Activated naive CD8-positive, alpha-beta T cell treated with anti-CD3 and anti-CD28 coated beads, Interleukin-2, amount 10 ng/mL, durations not matched to agents 7 days and 5 days (primary cell): ENCODE measurements at places on chromosomes 11 and 22.
A peak's percentile ranks its signal among the peaks of the same experiment; 100 is the strongest.

DNA sequence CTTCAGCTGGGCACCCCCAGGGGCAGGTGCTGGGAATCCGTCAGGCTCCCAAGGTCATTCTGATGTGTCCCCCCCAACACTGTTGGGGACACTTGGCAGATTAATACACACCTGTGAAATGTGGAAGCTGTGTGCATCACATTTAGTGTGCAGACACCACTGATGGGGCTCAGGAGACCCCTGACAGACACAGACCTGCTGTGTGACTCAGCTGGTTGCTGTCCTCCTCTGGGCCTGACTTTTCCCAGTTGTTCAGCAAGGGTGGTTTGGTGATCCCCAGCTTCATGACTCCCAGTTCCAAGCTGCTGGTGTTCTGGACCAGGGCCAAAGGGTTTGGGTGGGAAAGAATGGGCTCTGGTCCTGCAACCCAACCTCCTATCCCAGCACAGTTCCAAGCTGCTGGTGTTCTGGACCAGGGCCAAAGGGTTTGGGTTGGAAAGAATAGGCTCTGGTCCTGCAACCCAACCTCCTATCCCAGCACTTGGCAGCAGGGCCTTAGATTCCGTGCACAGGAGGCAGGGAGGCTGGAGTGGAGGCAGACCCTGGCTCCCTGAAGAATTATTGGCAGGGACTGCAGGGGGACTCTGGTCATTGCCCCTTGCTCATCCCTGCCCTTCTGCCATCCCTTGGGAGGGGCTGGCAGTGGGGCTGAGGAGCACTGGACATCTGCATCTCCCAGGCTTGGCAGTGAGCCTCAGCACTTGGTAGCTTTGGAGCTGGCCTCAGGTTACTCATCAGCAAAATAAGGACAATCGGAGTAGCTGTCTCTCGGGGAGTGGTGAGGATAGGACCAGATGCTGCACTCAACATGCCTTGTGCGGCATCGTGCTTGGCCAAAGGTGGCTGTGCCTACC is 8.4 kb upstream of the OMP start:
- no peak for DNase-seq

- peak; percentile 81 for DNase-seq
Measured at GRCh38 chr11:123430721-123431497, 840 bp downstream of the GRAMD1B start.

DNA sequence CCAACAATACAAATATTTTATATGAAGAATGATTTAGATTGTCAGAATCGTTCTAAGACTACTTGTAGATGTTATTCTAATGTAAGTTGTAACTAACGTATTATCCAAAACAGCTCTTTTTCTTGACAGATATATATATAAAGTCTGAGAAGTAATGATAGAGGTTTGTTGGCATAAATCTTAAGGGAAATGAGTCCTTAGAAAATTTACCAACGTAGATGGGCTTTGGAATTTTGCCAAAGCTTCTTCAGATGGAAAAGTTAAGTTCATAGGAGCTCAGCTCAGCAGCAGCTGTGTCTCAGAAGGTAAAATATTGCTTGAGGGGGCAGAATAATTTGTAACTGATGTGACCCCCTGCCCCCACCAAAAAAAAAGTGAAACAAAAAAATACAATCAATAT is 66.7 kb downstream of the BID start:
- no peak for DNase-seq

- no peak for DNase-seq
Measured at GRCh38 chr11:65968600-65969482, 7.3 kb downstream of the SART1 start.

- no peak for DNase-seq
Measured at GRCh38 chr11:65260756-65261590, 789 bp upstream of the POLA2 start.

DNA sequence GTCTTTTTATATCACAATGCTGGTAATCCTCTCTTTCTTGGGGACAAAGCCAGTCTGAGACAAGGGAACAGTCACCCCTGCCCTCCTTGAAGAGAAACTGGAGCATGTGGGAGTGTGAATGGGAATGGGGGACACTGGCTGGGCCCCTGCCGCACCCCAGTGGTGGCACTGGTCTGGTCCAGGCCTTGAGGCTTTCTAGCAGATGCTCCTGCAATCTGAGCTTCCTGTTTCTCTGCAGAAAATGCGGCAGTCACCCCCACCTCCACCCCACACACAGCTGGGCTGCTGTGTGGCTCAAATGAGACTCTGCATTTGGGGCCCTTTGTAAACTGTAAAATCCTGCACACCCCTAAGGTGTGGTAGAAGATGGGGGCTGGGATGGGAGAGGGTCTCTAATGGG is 6.6 kb upstream of the MARK2 start:
- no peak for DNase-seq

DNA sequence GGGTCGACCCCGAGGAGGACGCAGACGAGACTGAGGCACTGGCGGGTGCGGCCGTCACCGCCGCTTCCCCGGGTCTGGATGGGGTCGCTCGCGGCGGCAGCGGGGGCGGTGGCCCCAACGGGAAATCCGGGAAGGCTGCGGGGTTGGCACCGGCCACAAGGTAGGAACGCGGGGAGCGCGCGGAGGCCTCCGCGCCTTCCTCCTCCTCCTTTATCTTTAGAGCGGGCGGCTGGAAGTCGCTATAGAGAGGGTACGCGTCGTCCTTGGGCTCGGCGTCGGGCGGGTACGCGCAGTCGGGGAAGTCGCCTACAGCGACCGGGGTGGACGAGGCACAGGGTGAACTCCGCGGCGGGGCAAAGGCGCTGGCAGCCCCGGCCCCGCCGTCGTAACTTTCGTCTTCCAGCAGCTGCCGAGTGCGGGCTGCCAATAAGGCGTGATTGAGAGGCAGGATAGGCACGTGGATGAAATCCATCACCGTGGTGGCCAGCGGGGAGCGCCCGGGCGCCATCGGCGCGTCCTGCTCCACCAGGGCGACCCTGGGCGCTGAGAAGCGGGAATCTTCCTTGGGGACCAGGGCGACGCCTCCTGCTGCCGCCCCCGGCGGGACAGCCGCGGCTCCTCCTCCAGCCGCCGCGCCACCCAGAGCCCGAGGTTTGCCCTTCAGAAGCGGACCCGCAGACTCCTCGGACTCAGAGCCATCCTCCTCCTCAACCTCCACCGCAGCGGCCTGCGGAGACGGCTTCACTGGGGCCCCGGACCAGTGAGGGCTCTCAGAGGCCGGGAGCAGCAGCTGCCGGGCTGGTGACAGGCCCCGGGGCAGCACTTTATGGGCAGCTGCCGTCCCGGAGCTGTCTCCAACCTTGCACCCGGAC is 1.7 kb downstream of the PGR start:
- DNase-seq = peak; percentile 29

DNA sequence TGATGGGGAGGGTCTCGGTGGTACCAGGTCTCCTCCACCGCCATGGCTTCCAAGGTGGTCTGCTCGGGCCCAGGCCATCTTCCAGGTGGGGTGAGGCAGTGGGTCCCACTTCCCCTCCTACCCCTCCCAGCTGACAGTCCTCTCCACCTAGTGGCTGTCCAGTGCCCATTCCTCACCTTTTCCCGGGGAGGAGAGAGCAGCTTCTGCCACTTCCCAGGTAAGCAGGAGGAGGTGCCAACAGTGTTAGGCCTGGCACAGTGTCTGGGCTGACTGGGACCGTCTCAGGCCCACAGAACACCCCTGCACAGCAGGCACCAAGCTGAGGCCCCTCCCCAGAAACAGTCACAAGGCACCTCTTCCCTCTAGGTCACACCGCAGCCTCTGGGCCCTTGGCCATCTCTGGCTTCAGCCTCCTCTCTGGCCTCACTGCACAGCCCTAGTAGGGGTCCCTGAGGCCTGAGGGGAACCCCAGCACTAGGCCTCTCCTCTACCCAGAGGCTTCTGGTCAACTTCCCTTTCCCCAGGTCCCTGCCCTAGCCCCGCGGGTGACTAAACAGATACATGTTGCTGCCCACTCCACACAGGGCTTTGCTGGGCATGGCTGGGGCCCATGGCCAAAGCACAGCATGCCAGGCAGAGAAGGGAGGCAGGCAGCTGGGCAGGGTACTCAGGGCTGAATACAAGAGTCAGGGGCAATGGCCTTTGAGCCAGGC is 2.3 kb upstream of the ANKRD13D start:
- no peak for DNase-seq

DNA sequence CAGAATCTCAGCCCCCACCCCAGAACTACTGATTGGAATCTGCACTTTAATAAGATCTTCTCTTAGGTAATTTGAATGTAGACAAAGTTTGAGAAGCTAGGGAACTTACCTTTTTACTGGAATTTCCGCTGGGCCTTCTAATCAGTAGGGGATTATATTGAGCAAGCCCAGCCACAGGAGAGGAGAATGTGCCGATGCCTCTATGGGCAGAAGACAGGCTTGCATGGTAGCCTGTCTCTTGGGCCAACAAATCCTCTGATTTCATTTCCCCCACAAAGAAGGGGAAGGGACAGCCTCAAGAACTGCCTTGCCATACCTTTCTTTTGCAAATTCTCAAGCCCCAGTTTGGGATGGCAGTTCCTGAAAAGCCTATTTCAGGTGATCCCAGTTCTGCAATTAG is 163.4 kb upstream of the BDNF start:
- DNase-seq = no peak

DNA sequence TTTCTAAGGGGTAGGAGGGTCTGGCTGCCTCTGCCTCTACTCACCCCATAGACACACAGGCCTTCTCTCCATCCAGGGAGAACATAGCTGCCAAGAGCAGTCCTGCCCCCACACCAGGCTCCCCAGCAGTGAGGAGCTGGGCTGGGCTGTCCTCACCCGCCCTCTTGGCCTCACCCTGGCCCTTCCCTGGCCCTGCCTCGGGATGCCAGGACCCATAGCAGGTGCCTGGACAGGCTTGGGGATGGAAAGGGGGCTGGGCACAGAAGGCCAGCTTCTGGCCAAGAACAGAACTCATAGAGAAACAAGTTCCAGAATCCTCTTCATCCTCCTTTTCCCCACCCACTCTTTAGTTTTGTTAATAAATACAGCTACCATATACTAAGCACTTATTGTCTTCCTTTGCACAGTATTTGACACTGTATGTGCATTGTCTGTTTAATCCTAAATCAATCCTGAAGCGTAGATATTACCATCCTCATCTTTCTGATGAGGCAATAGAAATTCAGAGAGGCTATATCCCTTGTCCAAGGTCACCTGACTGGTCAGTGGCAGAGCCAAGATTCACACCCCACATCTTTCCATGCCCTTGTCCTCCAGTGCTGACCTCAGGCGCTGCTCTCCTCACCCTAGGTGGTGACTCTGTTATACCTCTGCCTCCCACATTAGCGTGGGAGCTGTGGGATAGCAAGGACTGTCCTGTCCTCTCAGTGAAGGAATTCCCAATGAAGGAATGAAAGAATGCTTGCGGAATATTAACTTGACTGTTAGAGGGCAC is 22.0 kb upstream of the MYOD1 start:
- no peak for DNase-seq

DNA sequence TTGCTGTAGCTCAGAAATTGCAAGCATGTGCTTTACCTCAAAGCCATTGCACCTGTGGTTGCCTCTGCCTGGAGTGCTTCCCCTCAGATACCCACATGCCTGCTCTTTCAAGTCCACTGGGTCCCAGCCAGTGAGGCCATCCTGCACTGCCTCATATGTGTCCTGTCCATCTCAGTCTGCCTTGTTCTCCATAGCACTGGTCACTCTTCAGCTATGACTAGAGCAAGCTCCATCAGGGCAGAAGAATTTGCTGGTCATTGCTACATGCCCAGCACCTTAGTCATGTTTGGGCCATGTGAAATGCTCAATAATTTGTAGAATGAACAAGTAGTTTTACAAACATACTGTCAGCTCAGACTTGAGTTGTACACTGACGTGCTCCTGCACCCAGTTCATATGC is 64.4 kb upstream of the HORMAD2 start:
- no peak for DNase-seq

DNA sequence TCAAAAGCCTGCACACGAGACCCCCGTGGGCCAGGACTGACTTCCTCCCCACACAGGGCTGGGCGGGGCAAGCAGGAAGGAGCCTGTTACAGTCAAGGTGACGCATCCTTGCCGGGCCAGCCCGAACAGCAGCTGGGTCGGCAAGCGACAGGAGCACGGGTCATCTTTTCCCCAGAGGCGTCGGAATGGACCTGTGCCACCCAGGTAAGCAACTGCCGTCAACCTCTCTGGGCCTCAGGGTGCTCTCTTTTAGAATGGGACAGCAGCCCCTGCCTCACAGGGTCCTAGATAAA is at the start of gene CYTH4:
TSS of gene CYTH4 (plus strand) at position 124 of the 293 bp plus-strand sequence. CDS start at position 186, 62 bp downstream.
- peak; percentile 79 for DNase-seq

DNA sequence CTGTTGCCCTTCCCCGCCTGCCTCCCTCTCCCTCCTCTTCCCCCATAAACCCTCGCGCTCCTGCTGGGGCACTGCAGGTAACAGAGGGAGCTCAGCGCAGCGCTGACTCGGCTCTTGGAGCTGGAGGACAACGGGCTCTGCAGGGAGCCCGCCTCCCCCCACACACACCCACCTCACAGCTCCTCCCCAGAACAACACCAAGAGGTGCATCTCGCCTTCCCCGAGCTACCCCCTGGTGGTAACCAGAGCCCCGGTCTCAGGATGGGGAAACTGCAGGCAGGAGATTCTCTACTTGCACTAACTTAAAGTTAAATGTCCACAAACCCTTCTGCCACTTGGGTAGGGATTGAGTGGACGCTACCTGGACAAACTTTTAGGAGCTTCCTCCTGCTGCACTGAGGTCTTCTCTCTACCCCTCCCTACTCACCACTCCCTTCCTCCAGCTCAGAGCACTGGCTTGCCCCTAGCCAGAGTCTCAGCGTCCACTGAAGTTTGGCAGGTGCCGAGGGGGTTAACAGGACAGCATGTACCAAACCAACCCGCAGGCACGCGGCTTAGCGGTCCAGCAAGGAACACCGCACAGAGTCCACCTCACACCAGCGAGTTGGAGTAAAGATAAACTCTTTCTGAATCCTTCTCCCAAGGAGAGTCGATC is 4.0 kb upstream of the SCN4B start:
- DNase-seq = no peak

DNA sequence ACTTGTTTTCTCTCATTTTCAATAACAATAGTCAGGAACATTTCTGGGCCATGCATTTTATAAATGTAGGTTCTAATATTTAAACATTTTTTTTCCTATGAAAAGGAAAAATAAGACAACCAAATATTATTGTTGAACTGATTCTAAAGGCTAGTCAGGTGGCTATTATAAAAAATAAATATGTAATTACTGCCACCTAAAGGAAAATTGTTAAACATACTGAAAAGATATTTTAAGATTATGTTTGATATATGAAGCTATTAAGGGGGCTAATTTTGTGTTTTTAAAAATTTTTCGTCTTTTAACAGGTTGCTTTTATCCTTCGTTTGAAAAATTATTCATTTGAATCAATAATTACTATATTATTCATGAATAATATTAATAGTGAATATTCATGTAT is 62.2 kb upstream of the FDX1 start:
- DNase-seq = no peak
